Stimulated activated CD8-positive, alpha-beta memory T cell treated with anti-CD3 and anti-CD28 coated beads, Interleukin-7, amount 100 ng/mL, for 4 hours (primary cell): ENCODE measurements at places on chromosomes 7 and 10.

DNA sequence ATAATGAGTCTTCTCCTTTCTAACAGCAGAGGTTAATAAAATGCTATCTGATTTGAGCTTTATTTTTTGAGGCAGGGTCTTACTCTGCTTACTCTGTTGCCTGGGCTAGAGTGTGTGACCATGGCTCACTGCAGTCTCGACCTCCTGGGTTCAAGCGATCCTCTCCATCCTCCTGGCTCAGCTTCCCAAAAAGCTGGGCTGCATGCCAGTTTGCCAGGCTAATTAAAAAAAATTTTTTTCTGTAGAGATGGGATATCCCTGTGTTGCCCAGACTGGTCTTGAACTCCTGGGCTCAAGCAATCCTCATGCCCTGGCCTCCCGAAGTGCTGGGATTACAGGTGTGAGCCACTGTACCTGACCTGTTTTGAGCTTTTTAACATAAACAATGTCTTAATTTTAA, 56.7 kb downstream of the SCD start:
- DNase-seq: no peak

- DNase-seq: no peak
Measured at GRCh38 chr7:120164-120991, 72.0 kb upstream of the FAM20C start.

GRCh38 chr7:44994877-44995554, 5.0 kb upstream of the CCM2 start:
- DNase-seq: no peak

GRCh38 chr7:78985509-78985908, 468.0 kb downstream of the MAGI2 start:
- no peak for DNase-seq

DNA sequence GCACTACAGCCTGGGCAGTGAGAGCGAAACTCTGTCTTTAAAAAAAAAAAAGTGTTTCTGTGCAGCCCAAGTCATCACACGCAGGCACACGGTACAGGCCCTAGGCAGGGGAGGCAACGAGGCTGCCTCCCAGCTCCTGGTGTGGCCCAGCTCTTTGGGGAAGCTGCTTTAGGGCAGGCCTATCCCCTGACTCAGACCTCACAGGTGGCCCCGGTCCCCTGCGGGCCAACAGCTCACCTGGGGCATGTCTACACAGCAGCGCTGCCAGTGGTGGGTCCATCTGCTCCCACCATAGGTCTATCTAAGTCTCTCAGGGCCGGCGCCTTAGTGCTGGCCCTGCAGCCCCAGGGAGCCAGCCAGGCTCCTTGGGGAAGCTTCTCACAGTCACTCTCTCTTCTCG, 31.4 kb downstream of the ZAN start:
- DNase-seq: no peak

DNA sequence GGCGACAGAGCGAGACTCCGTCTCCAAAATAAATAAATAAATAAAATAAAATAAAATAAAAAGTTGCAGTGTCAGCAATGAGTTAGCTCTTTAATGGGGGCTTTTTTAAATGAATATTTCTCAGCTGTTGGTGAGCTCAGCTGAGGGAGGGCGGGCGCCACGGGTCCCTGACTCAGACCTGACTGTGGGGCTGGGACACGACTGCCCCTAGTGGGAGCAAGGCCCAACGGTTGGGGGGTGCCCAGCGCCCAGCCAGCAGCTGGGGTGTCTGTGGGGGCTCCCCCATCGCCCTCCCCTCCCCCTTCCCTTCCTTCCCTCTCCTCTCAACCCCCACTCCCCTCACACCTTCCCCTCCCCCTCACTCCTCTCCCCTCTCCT, 46.6 kb downstream of the PWWP2B start:
- DNase-seq: peak; percentile 66

DNA sequence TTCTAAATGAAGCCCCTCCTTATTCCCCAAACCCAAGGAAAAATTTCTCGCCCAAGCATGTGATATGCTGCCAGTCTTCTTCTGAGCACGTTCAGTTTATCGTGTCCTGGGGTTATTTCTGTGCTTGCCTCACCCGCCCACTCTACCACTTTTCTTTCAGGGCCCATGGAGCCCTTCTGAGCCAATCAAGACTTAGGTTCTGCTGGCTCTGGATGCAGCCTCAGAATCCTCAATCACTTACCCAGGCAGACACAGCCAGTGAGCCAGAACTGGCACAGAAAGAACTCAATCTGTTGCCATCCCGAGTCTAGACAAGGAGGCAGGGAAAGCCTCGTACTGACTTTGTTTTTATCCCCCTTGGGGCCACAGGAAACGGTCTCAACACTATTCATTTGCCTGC, 34.2 kb upstream of the C10orf90 start:
- no peak for DNase-seq

DNA sequence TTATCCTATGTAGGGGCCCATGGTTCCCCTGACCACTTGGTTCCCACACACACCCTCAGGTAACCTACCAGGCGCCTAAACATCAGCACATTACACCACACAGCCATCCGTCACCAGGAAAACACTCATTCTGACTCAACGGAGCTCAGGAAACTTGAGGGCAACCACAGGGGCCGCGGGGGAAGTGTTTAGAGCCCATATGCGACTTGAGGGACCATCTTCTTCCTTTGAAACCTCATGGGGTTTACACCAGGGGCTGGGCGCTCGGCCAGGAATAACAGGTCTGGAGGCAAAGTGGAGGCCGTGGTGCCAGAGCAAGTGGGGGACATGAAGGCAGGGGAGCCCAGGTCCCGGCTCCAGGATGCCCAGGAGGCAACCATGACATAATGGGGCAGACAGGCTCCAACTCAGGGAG, 1.5 kb downstream of the STX1A start:
- DNase-seq: peak; percentile 75

DNA sequence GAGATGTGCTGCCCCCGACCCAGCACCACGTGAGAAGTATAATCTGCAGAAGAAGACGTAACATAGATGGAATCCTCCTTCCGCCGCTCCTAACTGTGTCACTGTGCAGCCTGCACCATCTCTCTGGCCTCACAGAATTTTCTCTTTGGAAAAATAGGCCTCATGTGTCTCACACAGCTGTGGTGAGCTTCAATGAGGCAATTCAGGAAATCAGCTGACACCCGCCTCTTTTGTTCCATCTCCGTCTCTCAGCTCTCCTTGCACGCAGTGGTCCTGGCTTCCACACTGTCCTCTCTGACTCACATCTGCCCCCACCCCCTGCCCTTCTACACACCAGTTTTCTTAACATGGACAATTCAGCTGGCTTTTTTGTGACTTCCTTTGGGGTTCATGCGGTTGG, 7.2 kb downstream of the C10orf90 start:
- peak; percentile 8 for DNase-seq

DNA sequence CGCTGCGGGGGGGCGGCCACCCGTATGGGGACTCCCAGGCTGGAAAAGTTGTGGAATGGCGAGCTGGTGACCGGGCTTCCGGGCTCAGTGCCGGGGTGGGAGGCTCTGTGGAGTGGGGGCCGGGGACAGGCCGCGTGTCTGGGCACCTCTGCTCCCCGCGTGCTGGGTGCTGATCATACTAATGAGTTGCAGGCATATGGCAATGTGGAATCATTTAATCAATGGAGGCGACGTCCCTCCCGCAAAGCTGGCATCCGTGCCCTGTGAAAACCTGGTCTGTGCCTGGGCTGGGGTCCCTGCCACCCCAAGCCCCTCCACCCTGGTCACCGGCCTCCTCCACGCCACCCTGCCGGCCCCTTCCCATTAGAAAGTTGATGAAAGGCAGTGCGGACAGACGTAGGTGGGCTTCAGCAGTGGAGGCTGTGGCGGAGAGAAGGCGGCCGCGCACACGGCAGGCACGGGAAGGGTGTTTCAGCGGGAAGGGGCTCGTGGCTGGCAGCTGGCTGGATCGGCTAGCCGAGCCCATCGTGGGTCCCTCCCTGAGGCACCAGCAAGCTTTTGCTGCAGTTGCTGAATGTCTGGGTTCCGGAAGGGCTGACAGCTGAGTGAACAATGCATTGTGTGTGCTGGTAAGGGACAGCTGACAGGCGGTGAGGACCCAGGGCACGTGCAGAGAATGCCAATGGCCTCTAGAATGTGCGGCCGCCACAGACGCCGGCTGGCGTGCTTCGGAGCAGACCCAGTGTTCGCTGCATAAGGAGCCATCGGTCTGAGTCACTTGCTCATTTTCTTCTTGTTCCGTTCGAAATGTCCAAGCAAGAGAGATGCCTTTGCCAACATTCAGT, 1.5 kb downstream of the ADGRA1 start:
- no peak for DNase-seq

DNA sequence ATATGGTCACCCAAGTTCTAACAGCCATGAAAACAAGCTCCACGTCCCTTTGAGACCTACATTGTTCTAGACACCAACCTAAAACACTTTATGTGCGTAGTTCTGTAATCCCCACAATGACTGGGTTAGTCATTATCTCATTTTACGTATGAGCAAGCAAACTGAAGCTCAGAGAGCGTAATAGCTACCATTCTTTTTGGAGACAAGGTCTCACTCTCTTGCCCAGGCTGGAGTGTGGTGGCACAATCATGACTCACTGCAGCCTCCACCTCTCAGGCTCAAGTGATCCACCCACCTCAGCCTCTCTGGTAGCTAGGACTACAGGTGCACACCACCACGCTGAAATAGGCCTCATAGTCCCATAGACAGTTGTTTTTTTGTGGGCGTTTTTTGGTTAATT, 10.5 kb downstream of the DAGLB start:
- DNase-seq: no peak

DNA sequence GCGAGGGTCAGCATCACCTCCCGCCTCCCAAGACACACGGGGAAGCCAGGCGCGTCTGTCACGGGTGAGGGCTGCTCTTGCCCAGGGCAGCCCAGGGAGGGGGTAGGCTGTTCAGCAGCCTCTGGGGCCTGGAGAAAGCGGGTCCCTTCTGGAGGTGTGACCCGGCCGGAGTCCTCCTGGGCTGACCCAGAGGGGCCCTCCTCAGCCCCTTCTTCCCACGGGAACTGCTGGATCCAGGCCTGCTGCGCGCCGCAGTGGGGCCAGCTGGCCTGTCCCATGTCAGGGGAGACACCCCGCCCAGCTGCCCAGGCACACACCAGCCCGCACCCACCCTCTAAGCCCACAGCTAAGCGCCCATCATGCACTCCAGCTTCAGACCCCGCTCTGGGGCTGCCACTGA, 41.8 kb downstream of the INSIG1 start:
- DNase-seq: no peak

DNA sequence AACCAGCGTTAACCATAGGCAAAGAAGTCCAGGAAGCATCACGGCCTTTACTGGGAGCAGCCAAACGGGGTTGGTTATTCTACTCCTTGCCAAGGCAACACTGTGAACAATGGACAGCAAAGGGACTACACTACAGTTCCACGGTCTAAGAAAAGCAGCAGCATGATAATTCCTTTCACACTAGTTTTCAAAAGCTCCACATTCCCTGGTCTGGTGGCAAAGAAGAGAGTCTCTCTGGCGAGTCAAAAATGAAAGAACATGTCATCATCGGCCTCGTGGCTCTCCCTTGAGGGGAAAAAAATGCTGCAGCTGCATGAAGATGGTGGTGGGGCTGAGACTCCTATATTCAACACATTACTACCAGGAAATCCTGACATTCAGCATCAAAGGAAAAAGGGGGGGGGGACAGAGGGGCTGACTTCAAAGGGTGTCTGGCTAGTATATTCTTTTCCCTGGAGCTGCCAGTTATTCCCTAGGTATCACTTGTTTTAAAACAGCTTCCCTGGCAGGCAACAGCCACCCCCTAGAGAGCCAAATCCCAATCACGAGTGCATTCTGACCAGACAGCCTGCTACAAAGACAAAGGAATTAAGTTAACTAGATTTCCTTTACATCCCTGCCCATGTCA, 49.1 kb downstream of the SLC37A3 start:
- no peak for DNase-seq
